Subcutaneous preadipocyte (primary cell): ENCODE measurements at places on chromosomes 16 and 17. TPM values are rescaled to one million over a fixed set of nuclear protein-coding genes. Genes with fewer than 3 reads are reported as not detected.

Gene HAP1
- not detected in 2 replicates for total RNA-seq

Gene KRTAP9-8
- total RNA-seq = not detected in 2 replicates

Gene TTYH2
- total RNA-seq = 2.9 and 6.5 TPM in 2 replicates

Gene HOXB2
- total RNA-seq = 5.9 and 10.8 TPM in 2 replicates

Gene HOXB4
- 3.3 and 4.7 TPM in 2 replicates for total RNA-seq
